ENCODE measurements at places on chromosomes 2 and 18.

- no peak for DNase-seq
Observed at GRCh38 chr2:11303290-11304013, 41.0 kb downstream of the ROCK2 start.

DNA sequence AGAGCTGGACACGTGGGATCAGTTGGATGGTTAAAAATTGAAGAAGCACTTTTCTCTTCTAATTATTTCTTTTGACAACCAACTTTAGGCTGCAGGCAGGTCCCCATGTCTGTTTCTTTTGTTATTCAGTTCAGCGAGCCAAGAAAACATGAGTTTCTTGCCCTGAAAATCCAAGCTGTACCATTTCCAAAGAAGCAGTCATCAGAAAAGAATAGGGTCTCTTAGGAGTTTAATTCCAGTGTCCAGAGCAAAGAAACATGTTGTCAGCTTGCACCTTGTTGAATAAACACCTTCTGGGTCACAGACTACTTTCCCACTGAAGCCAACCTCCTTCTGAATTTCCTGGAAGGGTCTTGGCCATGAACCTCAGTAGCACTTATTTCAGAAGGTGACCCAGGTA, 170.5 kb upstream of the COPS8 start:
- DNase-seq = no peak

- DNase-seq = no peak
Observed at GRCh38 chr2:18637196-18637595, 47.8 kb upstream of the NT5C1B start.

GRCh38 chr2:127546797-127547196, 11.3 kb downstream of the MYO7B start:
- DNase-seq = no peak

DNA sequence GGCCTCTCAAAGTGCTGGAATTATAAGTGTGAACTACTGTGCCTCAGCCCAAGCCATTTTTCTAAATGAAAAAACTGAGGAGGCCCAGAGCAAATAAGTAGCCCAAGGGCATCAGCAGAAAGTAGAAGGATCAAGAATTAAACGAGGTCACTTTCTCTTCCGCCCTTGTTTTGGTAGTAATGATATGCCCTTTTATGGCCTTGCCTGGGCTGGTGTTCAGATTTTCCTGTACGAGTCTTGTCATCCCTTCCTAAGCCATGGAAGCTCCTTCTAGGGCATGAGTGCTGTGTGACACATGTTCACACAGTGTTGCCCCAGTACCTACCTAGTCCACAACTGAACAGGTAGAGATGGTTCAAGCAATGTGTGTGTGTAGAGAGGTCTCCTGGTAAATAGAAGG, 6.6 kb downstream of the HPCAL1 start:
- DNase-seq = no peak

DNA sequence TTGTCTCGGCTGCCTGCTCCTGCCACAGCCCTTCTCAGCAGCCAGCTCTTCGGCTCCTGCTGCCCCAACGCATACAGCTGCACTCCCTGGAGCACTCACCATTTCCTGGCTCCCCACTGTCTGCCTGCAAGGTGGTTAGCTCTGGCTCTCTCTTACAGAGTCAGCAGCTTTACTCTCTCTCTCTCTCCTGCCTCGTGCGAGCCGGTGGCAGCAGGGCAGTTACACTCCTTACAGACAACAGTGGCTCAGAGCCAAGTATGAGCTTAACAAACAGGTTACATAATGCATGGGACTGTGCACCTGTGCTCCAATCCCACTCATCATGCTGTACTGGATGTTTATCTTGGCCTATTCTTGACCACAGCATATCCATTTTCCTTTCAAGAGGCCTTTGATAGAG, 47.4 kb upstream of the DNAJC10 start:
- no peak for DNase-seq

Measured in cortex of kidney (tissue), 1 donor.